ENCODE measurements at places on chromosomes 3 and 15.

GRCh38 chr3:50608278-50608677, 3.3 kb downstream of the CISH start:
- no peak for DNase-seq

DNA sequence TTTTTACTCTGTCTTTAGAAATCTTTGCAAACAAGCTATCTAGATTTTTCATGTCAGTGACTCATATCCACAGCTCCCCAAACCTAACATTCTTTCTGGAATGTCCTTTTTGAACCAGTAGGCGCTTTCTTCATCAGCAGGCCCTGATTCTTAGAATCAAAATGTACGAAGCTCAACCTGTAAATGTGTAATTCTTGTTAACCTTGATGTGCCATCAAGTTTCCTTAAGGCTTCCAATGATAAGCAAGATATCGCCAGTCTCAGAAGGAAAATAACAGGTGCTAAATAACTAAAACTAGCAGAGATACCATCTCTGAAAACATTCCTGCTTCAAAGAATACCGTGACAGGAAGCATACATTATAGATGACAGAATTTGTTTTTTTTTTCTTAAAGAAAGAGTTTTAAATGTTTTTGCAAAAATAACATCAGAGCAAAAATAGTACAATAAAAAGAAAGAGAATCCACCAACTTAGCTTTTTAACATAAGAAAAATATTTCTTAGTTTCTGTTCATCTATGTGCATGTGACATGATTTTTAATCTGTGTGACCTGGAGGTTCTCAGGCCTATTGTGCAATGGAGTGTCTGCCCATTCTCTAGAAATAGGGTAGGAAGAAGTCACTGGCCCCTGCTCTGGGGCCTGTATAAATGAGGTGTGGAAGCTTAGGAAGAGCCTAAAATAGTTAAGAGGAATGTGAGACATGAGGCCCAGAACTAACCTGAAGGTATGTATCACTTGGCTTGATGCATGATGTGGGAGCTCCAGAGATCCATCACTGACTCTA, 14.7 kb upstream of the SECISBP2L start:
- no peak for DNase-seq

GRCh38 chr3:16146015-16146730, 28.3 kb upstream of the GALNT15 start:
- DNase-seq = no peak

- no peak for DNase-seq
These were observed 156.3 kb downstream of the LPP start for GRCh38 chr3:188310270-188310710.

DNA sequence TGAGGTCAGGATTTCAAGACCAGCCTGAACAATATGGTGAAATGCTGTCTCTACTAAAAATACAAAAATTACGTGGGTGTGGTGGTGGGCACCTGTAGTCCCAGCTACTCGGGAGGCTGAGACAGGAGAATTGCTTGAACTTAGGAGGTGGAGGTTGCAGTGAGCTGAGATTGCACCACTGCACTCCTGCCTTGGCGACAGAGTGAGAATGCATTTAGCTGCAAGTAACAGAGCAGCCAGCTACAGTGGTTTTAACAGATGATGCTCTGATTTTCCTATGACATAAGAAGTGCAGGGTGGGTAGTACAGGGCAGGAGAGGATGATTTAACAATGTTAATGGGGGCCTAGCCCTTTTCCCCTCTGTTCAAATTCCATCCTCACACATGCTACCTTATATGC, 267.9 kb downstream of the RPLP1 start:
- no peak for DNase-seq

DNA sequence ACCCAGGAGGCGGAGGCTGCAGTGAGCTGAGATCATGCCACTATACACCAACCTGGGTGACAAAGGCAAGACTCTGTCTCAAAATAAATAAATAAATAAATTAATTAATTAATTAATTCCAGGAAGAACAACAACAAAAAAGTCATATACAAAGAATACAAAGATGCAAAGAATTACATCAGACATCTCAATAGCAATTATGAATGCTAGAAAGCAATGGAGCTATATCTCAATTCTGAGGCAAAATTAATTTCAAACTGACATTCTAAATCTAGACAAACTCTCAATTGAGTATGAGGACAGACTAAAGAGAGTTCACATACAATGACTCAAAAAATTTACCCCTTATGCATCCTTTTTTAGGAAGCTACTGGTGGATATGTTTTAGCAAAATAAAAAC, 69.6 kb upstream of the CTNNB1 start:
- DNase-seq = no peak

GRCh38 chr15:49273734-49274318, 103.8 kb downstream of the GALK2 start:
- no peak for DNase-seq
